ENCODE measurements at places on chromosomes 1 and 21.

- no peak for DNase-seq
Measured at GRCh38 chr1:1275836-1276235, 2.2 kb upstream of the UBE2J2 start.

DNA sequence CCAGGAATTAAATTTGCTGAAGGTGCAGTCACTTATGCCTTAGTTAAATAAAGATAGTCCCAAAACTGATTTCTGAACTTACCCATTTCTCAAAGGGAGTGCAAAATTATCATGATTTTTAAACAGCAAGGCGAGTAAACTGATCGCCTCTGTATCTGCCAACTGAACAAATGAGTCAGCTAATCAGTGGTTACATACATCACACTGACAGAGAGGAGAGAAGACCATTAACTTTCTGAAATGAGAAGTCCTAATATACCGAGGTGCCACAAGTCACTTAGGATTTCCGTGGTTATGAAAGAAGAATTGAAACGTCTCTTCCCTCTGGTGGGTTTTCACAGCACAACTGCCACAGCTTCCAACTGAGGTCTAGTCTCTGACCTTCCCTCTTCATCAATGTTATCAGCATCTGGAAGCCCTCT is 400.7 kb downstream of the SMYD3 start:
- no peak for DNase-seq

- peak; percentile 9 for DNase-seq
Measured at GRCh38 chr1:151710187-151710840, 6.3 kb downstream of the CELF3 start.

DNA sequence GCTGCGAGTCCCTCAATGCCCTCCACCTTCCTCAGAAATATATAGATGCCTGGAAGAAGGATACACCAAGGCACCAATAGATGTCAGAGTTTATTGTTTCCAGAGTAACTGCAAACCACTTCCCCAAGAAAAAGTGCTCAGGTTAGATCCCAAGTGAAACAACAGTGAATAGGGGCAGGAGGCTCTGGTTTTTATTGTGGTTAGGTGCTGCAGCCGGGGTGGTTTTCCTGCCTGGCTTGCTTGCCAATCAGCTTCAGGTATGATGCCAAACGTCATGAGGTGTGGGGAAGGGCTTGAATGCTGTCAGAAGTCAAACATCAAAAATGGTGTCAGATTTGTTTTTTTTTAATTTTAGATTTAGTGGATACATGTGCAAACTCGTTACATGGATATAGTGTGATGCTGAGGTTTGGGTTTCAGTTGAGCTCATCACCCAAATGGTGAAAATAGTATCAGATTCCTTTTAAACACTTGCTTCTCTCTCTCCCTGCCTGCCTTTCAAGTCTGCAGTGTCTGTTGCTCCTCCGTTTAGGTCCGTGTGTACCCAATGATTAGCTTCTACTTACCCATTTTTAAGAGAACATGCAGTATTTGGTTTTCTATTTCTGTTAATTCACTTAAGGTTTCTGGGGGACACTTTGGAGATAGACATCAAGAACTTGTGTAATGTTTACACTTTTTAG is 1317.0 kb downstream of the MRPL39 start:
- DNase-seq = no peak

- no peak for DNase-seq
Measured at GRCh38 chr1:242774256-242774655, 249.8 kb upstream of the PLD5 start.

GRCh38 chr1:231971397-231972110 is 345.0 kb downstream of the DISC1 start:
- no peak for DNase-seq

DNA sequence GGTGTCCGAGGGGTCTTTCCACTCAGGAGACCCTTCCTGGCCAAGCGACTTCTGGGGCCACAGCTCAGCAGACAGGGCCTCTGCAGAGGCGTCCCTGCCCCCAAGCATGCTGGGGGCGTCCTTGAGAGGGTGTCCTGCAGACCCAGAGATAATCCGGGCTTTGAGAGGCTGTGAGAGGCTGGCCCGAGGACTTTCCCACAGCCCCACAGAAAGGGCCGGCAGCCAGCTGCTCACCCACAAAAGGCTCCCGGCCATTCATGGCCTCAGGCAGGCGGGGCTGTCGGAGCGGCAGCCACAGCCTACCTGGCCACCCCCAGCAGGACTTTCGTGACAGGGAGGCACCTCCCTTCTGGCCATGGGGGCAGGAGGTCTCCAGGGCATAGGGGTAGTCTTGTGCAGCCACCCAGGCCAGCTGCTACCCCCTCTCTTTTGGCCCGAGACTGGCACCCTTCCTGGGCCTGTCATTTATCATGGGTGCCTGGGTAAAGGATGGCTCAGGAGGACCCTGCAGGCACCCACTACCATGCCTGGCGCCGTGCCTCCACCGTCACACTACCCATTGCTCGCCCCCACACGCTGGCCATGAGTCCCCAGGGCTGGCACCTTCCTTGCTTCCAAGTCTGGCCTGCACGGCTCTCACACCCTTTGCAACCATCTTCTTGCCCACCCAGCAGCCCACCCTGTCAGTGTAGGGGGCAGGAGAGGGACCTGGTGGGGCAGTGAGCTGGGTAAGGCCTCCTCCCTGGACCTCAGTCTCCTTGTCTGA is 11.1 kb upstream of the TNFRSF14 start:
- DNase-seq = no peak

DNA sequence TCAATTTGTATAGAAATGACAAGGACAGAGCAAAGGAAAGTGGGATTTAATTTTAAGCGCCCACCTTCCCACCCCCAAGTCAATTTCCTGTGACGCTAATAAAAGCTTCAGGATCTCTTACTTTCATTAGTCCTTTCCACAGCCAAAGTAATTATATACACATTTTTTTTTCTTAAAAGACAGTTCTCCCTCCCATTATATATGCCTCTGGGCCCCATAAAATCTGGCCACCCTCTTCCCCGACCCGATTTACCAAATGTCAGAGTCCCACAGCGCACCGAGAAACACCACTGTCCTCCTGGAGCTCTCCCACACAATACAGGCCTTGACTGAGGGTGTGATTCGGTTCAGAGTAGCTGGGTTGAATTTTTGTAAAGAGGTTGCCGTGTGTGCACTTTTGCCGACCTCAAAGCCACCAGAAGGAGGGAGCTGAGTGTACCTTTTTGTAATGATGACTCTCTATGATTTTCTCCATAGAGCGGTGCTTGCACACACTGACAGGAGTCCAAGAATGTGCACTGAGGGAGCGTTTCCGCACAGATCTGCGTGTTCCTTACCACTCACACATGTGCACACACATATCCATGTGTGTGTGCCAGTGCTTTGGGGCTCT is 26.2 kb upstream of the IL10 start:
- DNase-seq = no peak

- DNase-seq = no peak
Measured at GRCh38 chr1:214404154-214404553, 123.2 kb downstream of the SMYD2 start.

DNA sequence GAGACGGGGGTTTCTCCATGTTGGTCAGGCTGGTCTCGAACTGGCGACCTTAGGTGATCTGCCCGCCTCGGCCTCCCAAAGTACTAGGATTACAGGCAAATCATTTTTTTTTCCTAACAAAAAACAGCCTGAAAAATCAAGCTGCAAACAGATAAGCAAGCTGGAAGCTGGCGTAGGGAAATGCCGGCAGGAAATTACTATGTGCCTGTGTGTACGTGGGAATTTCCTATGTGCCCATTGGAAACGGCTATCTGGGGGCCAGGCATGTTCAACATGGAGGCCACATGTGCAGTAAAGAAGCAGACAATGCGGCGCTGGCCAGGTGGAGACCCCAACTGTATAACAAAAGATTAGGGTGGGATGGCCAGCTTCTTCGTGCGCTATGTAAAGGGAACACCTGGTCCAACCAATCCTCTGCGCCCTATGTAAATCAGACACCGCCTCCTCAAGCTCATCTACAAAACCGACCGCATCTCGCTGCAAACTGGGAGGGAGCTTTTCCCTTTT is 9.1 kb upstream of the AADACL4 start:
- DNase-seq = no peak

DNA sequence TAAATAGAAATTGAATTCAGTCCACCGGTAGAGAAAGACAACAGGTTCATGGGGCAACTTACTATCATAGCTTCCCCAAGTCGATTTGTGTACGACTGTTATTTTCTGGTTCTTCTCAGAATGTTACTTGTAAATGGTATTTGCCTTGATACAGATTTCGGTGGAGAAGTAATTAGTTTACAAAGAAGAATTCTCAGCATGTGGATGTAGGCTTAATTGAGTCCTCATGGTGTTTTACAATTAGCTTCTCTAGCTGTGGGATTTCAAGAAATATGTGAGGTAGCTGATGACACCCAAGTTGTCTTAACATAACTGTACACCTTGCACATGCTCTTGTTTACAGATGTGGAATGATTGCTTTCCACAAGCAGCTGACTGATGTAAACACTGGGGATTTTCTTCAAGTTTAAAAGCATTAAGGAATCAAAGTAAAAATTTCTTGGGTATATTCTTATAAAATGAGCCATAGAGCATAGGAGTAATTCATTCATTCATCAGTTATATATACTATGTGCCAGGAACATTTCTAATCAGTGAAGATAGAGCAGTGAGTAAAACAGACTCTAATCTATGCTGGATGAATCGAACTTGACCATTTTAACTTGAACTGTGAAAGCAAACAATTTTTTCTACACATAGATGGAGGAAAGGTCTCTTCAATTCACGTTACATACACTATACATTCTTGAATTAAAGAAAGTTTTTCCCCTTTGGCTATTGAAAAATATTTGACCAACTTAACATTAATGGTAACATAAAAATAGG is 1.4 kb downstream of the MACO1 start:
- no peak for DNase-seq

DNA sequence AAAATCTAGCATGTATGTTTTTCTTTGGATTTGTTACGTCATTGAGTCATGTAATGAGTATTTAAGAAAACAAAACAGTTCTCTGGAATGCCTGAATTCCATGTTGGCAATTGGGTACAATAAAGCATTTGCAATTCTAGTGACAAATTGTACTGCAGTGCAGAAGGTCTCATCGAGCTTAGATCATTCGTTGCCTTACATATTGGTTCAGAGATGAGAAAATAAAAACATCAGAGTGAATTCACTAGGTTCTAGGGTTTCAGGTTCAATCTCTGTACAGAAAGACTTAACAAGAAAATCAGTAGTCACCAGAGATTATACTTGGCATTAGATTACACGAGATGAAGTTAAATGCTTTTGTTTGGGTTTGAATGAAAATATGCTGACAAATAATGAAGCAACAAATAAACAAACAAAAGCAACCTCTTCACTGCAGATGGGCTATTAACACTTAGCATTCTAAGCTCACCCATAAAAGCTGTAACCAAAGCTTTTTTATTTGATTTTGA is 124.7 kb downstream of the RYR2 start:
- no peak for DNase-seq

DNA sequence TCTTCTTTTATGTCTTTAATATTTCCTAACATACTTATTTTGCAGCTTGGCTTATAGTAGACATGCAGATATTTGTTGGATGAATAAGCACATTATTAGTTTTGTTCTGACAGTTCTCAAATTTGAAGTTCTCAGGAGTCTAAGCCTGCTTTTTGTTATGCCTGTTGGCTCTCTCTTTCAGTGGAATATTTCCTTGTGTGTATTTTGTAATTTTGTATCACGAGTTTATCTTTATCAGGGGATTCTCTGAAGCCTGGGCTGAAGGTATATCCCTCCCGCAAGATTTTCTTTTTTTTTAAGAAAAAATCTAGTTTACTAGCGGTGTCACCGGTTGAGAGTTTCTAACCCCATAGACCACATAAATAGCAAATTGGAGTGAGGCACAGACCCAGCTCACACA is 105.9 kb downstream of the RGL1 start:
- DNase-seq = no peak

DNA sequence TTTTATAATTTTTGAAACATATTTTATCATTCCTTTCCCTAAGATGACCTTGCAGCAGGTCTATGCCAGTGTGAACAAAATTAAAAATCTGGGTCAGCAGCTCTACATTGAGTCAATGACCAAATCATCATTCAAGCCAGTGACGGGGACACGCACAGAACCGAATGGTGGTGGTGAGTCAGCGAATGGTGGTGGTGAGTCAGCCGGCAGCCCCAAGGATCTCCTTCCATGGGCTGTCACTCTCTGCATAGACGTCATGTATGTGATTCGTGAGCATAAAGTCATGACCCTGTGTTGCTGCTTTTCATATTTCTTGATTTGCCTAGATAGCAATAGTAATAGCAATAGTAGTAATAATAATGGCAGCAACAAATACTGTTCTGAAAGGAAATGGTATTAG is 26.3 kb downstream of the PER3 start:
- no peak for DNase-seq

- DNase-seq = no peak
Measured at GRCh38 chr1:40780678-40781607, 2.6 kb upstream of the KCNQ4 start.

DNA sequence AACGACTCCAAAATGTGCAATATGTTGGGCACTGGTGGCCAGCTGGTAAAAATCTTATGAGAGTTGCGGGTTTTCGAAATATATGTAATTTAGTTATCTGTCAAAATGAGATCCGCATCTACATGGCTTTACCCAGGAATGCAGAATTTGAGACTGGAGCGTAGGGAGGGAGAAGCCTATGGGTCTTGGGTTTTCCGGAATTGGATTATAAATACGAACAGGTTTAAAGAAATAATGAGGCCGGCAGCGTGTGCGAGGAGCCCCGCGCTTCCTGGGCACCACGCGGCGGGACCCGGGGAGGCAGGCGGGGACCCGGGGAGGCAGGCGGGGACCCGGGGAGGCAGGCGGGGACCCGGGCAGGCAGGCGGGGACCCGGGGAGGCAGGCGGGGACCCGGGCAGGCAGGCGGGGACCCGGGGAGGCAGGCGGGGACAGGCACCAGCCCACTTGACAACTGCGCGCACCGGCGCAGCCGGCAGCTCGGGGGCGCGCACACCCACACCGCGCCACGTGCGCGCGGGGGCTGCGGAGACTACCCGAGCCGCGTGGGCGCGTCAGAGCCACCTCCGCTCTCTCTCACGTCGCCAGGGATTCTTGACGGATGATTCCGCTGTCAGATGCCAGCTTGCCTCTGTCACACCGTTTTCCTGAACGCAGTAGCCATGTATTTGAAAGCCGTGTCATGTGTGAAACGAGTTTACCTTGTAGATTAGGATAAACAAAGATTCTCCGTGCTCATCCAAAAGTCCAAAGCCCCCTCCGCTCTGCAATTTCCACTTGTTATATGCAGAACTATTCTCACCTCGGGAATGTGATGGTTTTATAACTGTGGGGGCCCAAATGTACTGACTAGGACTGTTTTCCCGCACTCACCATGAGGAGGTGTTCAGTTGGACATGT is 54.3 kb upstream of the HNRNPU start:
- DNase-seq = peak; percentile 71

- no peak for DNase-seq
Measured at GRCh38 chr1:17930635-17931034, 175.5 kb downstream of the ACTL8 start.

DNA sequence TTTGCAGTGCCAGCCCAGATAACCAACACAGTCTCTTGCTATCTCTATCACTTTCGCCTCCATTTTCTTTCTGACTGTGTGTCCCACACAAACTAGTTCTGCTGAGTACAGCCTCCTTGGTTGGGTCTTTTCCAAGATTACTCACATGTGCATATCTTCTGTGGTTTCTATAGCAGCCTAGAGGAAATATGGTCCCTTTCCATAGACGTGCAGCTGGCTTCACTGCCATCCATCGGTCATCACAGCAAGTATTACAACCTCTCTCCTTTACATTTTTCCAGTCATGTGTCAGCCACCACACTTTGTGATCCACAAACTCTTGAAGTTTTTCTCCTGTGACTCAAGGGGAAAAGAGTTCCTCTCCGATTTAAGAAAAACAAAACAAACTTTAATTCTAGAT is 893.4 kb upstream of the ADGRL4 start:
- DNase-seq = no peak
